Type B pancreatic cell (in vitro differentiated cells): ENCODE measurements at places on chromosomes 12 and 14.

DNA sequence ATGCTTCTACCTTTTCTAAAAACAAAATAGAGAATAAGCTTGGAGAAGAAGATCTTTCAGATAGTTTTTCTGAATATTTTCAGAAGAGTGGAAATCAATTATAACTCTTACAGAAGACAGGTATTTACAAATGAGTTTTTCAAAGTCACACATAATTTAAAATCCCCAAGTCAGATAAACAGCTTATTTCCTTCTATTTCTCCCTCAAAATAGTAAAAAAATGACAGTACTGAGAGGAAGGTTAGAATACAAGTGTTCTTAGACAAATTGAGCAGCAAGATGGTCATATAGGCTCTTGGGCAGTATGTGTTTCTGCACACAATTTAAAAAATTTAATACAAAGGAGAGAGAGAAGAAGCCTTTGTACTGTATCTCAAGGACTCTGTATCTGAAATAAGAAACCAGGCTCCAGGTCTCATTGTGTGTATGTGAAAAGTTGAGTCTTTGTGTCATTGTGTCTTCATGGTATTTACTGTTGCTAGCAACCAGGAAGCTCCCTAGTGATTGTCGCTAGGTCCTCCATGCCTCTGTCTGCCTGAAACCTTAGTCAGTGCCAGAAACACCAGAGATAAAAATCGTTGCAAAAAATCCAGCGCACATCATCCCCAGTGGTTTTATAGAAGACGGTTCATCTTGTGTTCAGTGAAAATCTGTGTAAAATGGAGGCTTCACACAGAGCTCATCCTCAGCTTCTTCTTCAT lies 12.9 kb upstream of the TUBA1A start:
- no peak for DNase-seq

DNA sequence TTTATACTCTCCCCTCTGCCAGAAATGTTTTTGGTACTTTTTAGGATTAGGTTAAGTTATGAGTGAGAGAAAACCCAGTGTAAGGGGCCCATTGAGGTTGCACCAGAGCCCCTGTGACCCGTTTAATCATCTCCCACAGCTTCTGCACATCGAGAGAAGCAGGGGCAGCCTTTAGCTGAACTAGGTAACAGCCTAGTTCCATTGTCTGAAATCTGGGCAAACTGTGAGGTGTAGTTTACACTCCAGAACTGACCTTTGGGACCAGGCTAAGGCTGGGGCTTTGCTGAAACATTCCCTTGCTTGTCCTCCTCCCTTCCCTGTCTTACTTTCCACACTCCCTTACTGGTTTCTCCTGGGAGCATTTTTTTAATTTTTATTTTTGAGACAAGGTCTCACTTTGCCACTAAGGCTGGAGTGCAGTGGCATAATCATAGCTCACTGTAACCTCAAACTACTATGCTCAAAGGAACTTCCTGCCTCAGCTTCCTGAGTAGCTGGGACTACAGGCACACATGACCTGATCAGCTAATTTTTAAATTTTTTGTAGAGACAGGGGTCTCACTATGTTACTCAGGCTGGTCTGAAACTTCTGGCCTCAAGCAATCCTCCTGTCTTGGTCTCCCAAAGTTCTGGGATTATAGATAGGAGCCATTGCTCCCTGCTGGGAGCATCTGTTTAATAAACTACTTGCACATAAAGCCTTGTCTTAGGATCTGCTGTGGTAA lies 25.9 kb upstream of the DHRS2 start:
- DNase-seq = no peak

DNA sequence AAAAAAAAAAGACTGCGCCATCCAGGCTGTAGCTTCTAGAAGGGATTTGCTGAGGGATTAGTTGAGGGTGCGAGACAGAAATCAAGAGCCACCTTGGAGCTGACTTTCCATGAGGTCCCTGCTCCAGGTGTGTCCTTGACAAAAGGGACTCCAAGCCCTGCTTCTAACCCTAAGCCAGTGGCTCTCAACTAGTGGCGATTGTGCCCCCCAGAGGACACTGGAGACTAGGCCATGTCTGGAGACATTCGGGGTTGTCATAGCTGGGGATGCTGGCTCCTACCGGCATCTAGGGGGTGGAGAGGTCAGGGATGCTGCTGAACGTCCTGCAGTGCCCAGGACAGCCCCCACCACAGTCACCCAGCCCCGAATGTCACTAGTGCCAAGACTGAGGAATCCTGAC lies 40.6 kb downstream of the SPRING1 start:
- DNase-seq = no peak

DNA sequence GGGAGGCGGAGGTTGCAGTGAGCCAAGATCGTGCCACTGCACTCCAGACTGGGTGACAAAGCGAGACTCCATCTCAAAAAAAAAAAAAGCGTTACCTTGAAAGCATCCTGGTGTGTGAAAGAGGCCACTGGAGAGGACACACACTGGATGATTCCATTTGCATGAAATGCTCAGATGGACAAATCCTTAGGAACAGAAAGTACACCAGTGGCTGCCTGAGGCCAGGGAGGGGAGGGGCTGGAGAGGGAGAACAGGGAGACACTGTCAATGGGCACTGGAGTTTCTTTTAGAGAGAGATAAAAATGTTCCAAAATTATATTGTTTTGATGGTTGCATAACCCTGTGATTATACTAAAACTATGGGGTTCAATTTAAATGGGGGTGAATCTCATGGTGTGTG lies 19.7 kb downstream of the TESC start:
- no peak for DNase-seq

- no peak for DNase-seq
These were observed 186.7 kb upstream of the FKBP4 start for GRCh38 chr12:2607881-2608607.

DNA sequence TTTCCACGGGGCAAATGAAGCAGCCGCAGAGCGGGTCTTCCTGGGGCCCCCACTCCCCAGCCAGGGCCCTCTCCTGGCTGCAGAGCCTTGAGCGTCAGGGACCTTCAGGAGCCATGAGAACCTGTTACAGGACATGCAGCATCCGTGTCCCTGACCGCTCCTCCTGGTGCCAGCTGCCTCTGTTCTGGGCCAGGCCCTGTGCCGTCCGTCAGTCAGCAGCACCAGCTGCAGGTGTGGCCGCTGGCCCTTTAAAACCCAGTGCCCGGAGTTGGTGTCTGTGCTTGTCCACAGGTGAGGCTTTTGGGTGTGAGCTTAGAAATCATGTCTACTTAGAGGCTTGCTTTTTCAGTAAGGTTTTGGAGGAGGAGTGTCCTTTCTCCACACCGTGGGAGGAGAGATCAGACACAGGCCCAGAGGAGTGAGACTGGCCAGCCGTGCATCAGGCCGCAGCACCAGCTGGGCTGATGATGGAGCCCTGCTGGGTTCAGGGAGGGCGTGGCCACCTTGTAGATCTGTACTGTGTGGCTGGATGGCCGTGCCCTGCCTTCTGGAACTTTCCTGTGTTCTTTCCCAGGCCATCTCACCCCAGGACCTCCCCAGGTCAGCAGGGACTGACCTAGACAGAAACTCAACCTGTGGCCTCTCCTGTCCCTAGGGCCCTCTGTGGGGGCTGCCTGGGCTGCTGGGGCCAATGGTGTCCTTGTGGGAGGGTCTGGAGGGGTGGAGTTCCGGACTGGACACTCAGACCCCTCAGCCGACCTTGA lies 27.1 kb downstream of the AACS start:
- no peak for DNase-seq
